ENCODE measurements at places on chromosomes 12 and 14. TPM values are rescaled to one million over a fixed set of nuclear protein-coding genes. Genes with fewer than 3 reads are reported as not detected.

The B4GALNT1 gene
- 0.35 TPM for total RNA-seq

The ANKS1B gene
- 0.38 TPM for total RNA-seq

The ACRBP gene
- 1.3 TPM for total RNA-seq

The NTF3 gene
- total RNA-seq = not detected

The KLRD1 gene
- total RNA-seq = 0.13 TPM

The MARCHF9 gene
- total RNA-seq = 3.0 TPM

The YY1 gene
- total RNA-seq = 71.0 TPM

The ZC2HC1C gene
- 3.6 TPM for total RNA-seq

The PLEKHH1 gene
- total RNA-seq = 0.35 TPM

The RAN gene
- 1,212 TPM for total RNA-seq

The NINJ2 gene
- 1.4 TPM for total RNA-seq

The FAR2 gene
- total RNA-seq = 66.3 TPM

The ATP5MC2 gene
- 402 TPM for total RNA-seq

The VASH1 gene
- 246 TPM for total RNA-seq

The RPL10L gene
- not detected for total RNA-seq

The RD3L gene
- total RNA-seq = not detected

The SDR9C7 gene
- not detected for total RNA-seq

The APOLD1 gene
- total RNA-seq = 6.0 TPM

The CHGA gene
- total RNA-seq = not detected

The FGD6 gene
- 14.0 TPM for total RNA-seq

The ACOT2 gene
- total RNA-seq = 28.8 TPM

The FLVCR2 gene
- 4.9 TPM for total RNA-seq

The INHBC gene
- total RNA-seq = not detected

The TPH2 gene
- total RNA-seq = not detected

The CDKN1B gene
- total RNA-seq = 40.8 TPM

The AMHR2 gene
- not detected for total RNA-seq

The LRFN5 gene
- not detected for total RNA-seq

The SPIC gene
- total RNA-seq = not detected

The TC2N gene
- total RNA-seq = not detected

The LPAR5 gene
- total RNA-seq = not detected

The ACSM4 gene
- total RNA-seq = not detected

The ADAM20 gene
- 0.44 TPM for total RNA-seq

The CIROP gene
- not detected for total RNA-seq

The SLC5A8 gene
- total RNA-seq = not detected

The PPP1R36 gene
- total RNA-seq = 0.51 TPM

The FIGNL2 gene
- 2.5 TPM for total RNA-seq

The GPR162 gene
- total RNA-seq = 13.7 TPM

The GON7 gene
- 11.5 TPM for total RNA-seq

The CLEC1B gene
- not detected for total RNA-seq

The ENDOU gene
- total RNA-seq = not detected

The CFAP73 gene
- total RNA-seq = not detected

The PIK3C2G gene
- total RNA-seq = not detected

The NYNRIN gene
- 42.8 TPM for total RNA-seq

The IL31 gene
- total RNA-seq = not detected

The KCNA1 gene
- total RNA-seq = not detected

The ARPC3 gene
- 308 TPM for total RNA-seq

Measured in endothelial cell of umbilical vein (primary cell).